ENCODE measurements at places on chromosomes 7 and 10.

DNA sequence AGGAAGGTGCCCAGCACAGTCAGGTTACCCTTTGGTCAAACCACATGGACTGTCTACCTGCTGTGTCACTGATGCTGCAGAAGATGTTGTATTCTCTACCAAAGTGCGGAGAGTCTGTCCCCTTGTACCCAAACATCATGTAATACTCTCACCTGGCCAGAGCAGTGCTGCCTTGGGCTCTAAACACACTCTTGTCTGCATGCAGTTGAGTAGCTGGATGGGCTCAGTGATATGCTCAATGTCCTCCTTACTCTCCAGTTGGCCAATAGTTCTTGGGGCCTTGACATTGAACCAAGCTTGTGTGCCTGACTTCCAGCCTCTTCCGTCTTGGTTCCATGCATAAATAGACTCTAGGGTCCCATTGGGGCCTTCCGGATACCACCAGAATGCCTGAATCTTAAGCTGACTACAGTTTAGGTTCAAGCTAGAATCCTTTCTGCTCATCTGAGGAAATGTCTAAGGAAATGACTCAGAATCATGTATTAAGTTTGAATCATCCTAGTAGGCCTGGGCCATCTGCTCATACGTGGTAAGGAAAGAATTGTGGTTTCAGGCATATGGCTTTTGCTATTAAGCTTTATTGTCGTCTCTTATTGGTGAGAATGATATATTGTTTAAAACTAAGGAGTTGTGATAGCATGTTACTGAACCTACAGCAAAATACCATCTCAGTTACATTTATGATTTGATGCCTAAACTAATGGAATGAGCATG lies 118.0 kb downstream of the OTUD1 start:
- DNase-seq: no peak
- no peak overlapping the region for H3K4me3 ChIP-seq
- H3K36me3 ChIP-seq: no peaks in the 10 kb centered on the region
- H3K27me3 ChIP-seq: no peaks in the 10 kb centered on the region

DNA sequence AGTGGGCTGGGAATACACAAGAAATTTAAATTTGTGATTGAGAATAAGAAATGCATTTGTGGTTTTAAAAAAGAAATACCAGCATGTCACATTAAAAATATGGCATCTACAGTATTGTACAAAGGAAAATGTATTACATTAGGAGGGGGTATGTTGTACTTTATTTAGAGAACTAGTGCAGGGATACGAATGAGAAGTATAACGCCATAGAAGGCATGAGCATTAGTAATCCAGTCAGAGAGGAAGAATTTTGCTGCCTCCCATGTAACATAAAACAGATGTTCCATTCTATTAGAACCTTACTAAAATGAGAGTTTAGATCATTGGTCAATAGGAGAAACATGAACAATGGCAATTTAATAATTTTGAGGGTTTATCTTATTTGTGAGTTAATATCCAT lies 182.2 kb downstream of the ADK start:
- DNase-seq: no peak
- no peaks in the 10 kb centered on the region for H3K27me3 ChIP-seq
- H3K4me3 ChIP-seq: no peak overlapping the region

DNA sequence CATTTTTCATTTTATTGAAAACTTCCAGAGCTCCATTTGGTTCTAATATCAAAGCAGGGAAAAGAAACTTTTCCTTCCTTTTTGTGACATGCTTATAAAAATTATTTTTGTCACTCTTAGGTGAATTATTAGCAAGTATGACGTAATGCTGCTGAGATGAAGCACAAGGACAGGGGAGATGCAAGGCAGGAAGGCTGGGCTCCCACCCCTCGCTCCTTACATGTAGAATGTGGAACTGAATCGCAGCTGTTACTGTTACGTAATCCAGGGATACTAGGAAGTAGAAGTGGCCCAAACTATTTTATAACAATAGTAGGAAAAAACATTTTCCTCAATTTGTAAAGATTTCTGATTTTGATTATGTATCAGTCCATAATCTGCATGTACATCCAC lies 17.1 kb upstream of the GTPBP4 start:
- no peaks in the 10 kb centered on the region for H3K36me3 ChIP-seq
- peaks cover 17% of the 10 kb centered on the region for H3K4me1 ChIP-seq
- no peaks in the 10 kb centered on the region for H3K27me3 ChIP-seq

- H3K4me1 ChIP-seq: no peaks in the 10 kb centered on the region
- H3K27me3 ChIP-seq: no peaks in the 10 kb centered on the region
- no peak for DNase-seq
- no peak overlapping the region for H3K4me3 ChIP-seq
These were observed 449.0 kb upstream of the IGFBP3 start for GRCh38 chr7:46369933-46370654.

All from liver (tissue), 10 donors.